A549 treated with Mapracorat at 1 μM for 4 hours (cell line): ENCODE measurements at places on chromosomes 1 and 21. TPM values are rescaled to one million over a fixed set of nuclear protein-coding genes. Genes with fewer than 3 reads are reported as not detected.

Gene TDRD5
- total RNA-seq, result 0.05 TPM in 2 of 5 replicates, not detected in the others

Gene SYNJ1
- total RNA-seq, result 1.9 to 3.8 TPM (median 2.6 TPM) in 5 replicates

Gene FNDC7
- 0.06 TPM in 1 of 5 replicates, not detected in the others for total RNA-seq

Gene CACNA1S
- not detected in 5 replicates for total RNA-seq

Gene NEXN
- 5.7 to 11.2 TPM (median 7.1 TPM) in 5 replicates for total RNA-seq

Gene SYT6
- 0.34 to 0.57 TPM (median 0.38 TPM) in 5 replicates for total RNA-seq

Gene GPR153
- 2.6 to 3.7 TPM (median 3.4 TPM) in 5 replicates for total RNA-seq

Gene PSRC1
- total RNA-seq, result 16.3 to 25.3 TPM (median 22.6 TPM) in 5 replicates

Gene LIPI
- total RNA-seq, result not detected in 5 replicates
